ENCODE measurements at places on chromosomes 13 and 19.

DNA sequence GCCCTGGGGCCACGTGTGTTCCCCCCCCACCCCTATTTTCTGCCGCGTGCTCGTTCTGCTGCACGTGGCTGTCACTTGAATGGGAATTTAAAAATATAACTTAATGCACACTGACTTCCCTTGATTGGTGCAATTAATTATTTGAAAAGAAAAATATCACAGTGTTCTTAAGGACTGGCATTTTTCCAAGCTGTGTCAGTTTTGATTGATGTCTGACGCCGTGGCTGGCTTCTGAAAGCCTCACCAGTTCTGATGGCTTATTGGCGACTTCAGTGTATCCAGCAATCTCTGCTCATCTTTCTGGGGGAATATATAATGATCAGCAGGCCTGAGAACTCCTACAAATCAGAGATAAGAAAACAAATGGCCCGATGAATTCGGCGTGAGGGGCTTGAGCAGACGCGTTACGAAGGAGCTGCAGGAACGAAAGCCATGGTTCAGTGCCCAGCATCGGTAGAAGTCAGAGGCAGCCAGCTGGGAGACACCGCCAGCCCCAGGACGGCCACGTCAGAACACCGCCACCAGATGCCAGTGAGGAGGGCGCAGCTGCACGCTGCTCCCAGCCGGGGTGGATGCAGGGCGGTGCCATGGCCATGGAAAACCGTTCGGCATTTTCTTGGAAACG, 111.2 kb downstream of the KDM4B start:
- DNase-seq = no peak

- DNase-seq = no peak
Measured at GRCh38 chr13:32170841-32171240, 139.3 kb downstream of the FRY start.

GRCh38 chr13:60679928-60680694, 283.1 kb downstream of the TDRD3 start:
- DNase-seq = no peak

- DNase-seq = no peak
Measured at GRCh38 chr19:28543244-28543776, 669.6 kb downstream of the UQCRFS1 start.

GRCh38 chr13:30224732-30225131, 82.6 kb downstream of the KATNAL1 start:
- DNase-seq = no peak

DNA sequence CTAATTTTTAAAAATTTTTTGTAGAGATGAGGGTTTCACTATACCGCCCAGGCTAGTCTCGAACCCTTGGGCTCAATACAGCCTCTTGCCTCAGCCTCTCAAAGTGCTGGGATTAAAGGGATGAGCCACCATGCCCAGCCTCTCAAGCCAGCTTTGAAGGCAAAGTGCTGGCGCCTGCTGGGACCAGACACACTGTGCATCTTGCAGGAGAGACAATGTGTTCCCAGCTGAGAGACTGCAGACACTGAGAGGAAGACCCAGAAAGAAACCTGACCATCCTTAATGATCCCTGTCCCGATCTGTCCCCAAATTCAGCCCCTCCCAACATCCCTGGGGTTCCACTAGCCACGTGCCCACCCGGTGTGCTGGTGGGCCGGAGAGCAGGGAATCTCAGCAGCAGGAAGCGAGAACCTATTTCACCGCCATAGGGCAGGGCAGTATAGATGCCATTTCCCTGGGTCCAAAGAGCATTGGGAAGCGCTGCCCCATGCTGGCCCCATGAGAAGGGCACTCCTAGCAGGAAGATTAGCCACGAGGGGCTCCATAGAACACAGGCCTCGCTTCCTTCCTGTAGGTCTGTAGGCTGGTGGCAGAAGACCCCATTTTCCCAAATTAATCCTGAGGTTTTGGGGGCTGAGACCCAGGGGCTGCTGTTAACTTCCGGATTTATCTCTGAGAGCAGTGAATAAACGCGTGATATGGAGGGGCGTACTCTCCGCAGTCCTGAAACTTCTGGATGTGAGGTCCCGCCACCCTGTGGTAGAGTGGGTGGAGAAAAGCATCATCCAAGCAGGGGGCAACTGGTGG, 968 bp downstream of the RAVER1 start:
- no peak for DNase-seq

DNA sequence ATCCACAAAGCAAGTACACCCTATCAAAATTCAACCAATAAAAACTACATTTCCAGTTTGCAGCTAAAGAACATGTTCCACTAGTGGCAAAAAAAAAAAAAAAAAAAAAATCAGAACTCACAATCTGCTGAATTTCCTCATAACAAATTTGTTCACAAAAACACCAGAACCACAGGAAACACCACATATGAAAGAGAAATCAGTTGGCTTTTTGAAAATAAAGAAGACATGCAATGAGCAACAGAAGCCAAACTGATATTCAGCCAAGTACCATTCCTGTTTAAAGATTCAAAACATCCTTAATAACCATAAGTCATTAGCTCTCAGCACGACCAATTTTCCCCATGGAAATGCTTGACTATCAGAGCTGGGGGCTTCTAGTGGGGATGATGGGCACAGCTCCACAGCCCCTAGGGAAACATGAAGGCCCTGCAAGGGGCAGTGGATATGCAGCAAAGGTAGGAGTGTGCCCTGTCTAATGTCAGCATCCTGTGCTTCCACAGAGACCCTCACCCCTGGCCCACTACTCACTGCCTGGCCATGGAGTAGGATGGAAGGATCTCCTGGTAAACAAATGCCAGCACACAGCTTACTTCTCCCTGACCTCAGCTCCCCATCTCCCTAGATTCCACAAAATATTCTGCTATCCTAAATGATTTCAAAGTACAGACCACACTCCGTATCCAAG, 74.0 kb upstream of the DOCK9 start:
- DNase-seq = no peak

Measured in activated effector memory CD4-positive, alpha-beta T cell treated with anti-CD3 and anti-CD28 coated beads, Interleukin-2, amount 50 U/mL, for 16 hours (primary cell).